ENCODE measurements at places on chromosomes 5 and 9. TPM values are rescaled to one million over a fixed set of nuclear protein-coding genes. Genes with fewer than 3 reads are reported as not detected.

Gene MED22
- 50.0 TPM for total RNA-seq

Gene OXCT1
- total RNA-seq: 30.6 TPM

Gene NR5A1
- not detected for total RNA-seq

DNA sequence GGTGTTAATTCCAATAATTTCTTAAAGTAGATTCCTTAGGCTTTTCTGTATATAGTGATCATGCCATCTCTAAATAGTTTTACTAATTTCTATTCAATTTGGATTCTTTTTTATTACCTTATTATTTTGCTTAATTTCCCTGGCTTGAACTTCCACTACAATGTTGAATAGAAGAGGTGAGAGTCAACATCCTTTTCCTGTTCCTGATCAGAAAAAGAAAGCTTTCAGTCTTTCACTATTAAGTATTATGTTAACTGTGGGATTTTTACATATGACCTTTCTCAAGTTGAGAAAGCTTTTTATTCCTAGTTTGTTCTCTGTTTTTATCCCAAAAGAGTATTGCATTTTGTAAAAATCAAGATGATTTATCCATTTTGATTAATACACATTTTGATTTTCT lies 574.5 kb upstream of the TLE4 start:
- H3K27me3 ChIP-seq: no peaks in the 10 kb centered on the region
- no peak for DNase-seq
- no peaks in the 10 kb centered on the region for H3K36me3 ChIP-seq

GRCh38 chr5:175219366-175219765 lies 224.6 kb downstream of the DRD1 start:
- H3K4me3 ChIP-seq: no peak overlapping the region
- no peaks in the 10 kb centered on the region for H3K36me3 ChIP-seq
- H3K27ac ChIP-seq: no peak overlapping the region

DNA sequence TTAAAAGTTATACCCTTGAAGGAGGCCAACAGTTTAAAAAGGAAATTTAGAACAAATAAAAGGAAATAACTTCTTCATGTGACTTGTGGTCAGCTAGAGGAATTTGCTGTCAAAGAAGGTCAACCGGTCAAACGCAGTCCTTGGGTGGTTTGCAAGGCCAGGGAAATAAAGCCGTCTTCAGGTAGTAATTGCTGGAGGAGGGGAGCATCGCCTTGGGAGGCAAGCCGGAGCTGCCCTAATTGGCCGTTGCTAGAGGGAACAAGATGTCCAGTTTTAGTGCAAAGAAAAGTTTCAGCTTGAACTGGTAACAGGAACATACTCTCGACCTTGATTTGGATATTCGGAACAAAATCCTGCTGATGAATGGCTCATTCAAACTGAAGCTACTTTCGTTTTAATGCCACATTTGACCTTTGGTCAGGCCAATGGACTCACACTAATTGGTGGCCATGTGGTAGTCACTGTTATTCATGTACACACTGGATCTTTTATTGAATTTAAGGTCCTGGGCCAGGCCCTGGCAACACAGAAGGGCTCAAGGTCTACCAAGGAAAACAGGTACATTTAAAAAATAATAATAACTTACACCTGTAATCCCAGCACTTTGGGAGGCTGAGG lies 47.0 kb upstream of the MYO10 start:
- DNase-seq: no peak
- no peaks in the 10 kb centered on the region for H3K4me1 ChIP-seq
- H3K27me3 ChIP-seq: no peaks in the 10 kb centered on the region

- no peaks in the 10 kb centered on the region for H3K27me3 ChIP-seq
- H3K4me3 ChIP-seq: no peak overlapping the region
- no peak overlapping the region for H3K27ac ChIP-seq
These were observed 6.1 kb downstream of the RICTOR start for GRCh38 chr5:39068099-39068498.

DNA sequence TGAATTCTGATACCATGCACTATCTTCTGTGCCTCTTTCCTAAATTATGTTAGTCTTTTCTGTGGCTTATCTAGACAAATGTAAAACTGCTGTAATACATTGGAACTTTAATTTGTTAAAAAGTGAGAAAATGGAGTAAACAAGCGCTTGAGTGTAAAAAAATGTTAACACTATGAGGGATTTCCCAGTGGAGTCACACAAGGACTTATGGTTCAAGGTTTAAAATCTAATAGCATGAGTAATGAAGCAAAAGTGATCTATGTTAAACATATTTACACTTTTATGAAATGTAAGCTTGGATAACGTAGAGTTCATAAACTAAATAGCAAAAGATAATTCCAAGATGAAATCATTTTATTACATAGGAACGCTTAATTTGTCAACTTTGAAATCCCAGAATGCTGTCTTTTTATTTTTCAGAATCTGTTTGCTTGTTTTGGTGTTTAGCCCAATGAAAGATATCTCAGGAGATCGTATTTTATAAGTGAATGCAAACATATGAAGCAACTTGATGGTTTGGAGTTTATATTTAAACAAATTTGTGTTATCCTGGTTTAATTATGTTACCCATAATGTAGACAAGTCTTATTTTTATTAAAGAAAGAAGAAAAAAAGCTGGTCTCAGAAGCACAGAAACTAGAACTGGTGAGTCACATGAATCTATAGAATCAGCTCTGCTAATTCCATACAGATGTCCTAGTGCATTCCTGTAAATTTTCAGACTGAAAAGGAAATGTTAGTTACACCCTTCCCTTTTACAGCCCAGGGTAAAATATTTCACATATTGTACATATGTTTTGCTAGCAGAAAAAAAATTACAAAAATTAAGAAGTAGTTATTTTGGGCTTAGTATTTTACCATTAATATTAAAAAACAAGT lies 34.2 kb upstream of the FBN2 start:
- no peaks in the 10 kb centered on the region for H3K27me3 ChIP-seq
- H3K27ac ChIP-seq: no peak overlapping the region
- H3K36me3 ChIP-seq: no peaks in the 10 kb centered on the region
- DNase-seq: no peak
- H3K4me1 ChIP-seq: no peaks in the 10 kb centered on the region

GRCh38 chr5:170631466-170632195 lies 127.8 kb downstream of the KCNIP1 start:
- no peak for DNase-seq
- H3K27me3 ChIP-seq: no peaks in the 10 kb centered on the region
- peaks cover 21% of the 10 kb centered on the region for H3K4me1 ChIP-seq
- peak overlapping the region; percentile 55 for H3K27ac ChIP-seq

- no peak overlapping the region for H3K27ac ChIP-seq
- DNase-seq: no peak
- H3K4me1 ChIP-seq: no peaks in the 10 kb centered on the region
- H3K27me3 ChIP-seq: no peaks in the 10 kb centered on the region
These were observed 344.2 kb upstream of the SLC30A5 start for GRCh38 chr5:68749631-68750030.

GRCh38 chr9:98933185-98933584 lies 10.5 kb upstream of the COL15A1 start:
- no peak overlapping the region for H3K27ac ChIP-seq
- no peak overlapping the region for H3K4me3 ChIP-seq
- no peak for DNase-seq

- H3K27ac ChIP-seq: no peak overlapping the region
- no peak overlapping the region for H3K4me3 ChIP-seq
- no peaks in the 10 kb centered on the region for H3K27me3 ChIP-seq
These were observed 66.3 kb downstream of the FBXL7 start for GRCh38 chr5:15566306-15566705.

- DNase-seq: no peak
- H3K27ac ChIP-seq: peak overlapping the region; percentile 62
- H3K27me3 ChIP-seq: no peaks in the 10 kb centered on the region
- H3K36me3 ChIP-seq: no peaks in the 10 kb centered on the region
These were observed 12.4 kb upstream of the NFIB start for GRCh38 chr9:14326264-14326826.

Measured in thoracic aorta (tissue), 2 donors.